Mesendoderm (in vitro differentiated cells): ENCODE measurements at places on chromosomes 2 and 18.

DNA sequence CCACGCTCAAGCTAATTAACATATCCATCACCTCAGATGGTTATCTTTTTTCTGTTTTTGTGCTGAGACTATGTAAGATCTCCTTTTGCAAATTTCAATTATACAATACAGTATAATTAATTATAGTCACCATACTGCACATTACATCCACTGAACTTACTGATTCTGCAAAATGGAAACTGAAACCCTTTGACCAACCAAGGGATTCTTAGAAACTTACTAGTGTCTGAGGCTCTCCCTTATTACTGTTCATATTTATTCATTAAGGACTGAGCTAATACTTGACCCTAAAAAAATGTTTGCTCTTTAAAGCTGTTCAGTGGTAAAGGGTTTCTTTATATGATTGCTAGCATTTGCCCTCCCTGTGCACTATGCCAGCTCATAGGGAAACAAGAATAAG lies 50.7 kb downstream of the ADAM23 start:
- no peak for DNase-seq

GRCh38 chr2:69979902-69980807 lies 18.7 kb upstream of the ASPRV1 start:
- DNase-seq: no peak

DNA sequence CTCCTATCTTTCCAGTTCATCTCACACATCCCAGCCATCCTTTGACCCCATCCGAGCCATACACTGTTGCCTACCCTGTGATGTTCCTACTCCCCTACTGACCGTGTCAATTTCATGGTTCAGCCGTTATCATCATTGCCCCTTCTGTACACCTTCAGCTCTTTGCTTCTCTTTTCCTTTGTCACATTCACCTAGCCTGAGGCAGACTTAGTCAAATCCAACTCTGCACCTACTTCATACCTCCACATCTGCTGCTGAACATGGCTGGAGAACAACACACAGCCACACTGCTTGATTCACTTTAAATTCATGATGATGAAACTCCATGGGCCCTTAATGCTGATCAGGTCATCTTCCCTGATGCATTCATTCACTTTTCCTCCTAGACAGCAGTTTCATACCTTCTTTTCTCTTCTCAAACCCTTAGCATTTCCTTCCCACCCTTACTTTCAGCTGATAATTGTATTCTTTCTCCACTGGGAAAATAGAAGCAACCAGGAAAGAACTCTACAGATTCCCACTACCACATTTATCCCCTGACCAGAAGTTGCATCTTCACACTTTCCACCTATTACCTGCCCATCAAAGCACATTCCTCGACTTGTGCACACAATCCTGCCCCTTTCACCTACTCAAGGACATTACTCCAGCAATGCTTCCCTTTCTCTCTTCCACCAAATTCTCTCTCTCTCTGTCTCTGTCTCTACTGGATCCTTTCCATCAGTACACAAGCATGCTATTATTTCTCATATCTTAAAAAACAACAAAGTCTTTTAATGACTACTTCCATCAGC lies 59.6 kb downstream of the PKDCC start:
- no peak for DNase-seq

DNA sequence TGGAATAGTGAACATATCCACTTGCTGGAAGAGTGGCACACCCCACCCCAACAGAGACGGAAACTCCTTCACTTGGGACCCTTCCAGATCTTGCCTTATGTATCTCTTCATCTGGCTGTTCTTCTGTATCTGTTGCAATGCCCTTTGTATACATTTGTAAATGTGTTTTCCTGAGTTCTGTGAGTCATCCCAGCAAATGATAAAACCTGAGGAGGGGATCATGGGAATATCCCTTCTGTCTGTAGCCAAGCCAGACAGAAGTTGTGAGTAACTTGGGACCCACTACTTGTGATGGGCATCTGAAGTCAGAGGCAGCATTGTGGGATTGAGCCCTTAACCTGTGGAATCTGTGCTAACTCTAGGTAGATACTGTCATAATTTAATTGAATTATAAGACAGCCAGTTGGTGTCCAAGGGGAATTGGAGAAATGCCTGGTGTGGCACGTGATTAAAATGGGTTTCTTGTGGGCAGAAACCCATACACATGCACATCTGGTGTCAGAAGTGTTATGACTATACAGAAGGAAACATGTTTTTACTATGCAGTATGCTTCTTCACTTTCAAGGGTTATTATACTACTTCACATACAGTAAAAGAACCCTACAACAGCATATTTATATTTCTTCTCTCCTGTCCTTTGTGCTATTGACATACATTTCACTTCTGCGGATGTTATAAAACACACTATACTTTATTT lies 32.3 kb upstream of the TMEM247 start:
- no peak for DNase-seq

GRCh38 chr2:14188446-14188845 lies 444.1 kb upstream of the LRATD1 start:
- no peak for DNase-seq

DNA sequence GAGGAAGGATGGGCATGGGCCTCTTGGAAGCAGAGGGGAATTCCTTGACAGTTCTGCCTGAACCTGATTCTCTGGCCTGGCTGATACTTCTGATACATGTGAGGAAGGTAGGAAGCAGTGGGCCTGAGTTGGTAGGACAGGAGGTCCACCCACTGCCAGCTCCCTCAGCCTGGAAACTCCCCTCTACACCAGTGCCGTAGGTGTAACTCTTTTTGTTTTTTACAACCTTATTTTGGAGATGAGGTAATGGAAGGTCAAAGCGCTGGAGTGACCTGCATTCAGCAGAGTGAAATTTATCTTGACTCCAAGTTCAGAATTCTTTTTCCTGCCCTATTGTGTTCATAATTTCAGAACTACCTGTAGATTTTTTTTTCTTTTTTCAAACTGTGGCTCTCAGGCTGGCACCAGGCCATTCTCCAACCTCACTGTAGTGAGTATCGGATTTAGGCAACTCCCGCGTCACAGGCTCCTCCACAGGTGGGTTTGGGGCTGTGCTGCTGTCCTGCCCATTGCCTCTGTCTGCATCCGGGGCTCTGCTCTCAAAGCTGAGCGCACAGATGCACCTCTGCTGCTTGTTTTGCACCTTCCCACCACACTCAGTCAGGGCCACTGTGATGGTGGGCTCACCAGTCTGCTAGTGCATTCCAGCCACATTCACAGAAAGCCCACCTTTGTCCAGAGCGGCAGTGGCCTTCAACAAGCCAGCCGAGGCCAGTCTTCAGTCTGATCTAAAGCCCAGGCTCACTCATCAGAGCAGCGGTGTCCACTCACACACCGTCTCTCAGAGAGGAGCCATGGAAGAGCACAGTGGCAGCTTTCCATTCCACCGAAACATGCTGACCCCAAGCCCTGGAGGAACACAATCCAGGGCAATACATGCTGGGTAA lies 87.2 kb downstream of the UXS1 start:
- no peak for DNase-seq

DNA sequence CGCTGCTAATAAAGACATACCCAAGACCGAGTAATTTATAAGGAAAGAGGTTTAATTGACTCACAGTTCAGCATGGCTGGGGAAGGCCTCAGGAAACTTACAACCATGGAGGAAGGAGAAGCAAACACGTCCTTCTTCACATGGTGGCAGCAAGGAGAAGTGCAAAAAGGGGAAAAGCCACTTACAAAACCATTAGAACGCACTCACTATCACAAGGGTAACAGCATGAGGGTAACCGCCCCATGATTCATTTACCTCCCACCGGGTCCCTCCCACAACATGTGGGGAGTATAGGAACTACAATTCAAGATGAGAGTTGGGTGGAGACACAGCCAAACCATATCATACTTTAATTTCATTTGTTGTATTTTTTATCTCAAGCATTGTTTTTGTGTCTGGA lies 67.5 kb downstream of the ATP9B start:
- peak; percentile 51 for DNase-seq
